Amygdala (tissue), 56 donors: ENCODE measurements at places on chromosomes 2 and 18.

GRCh38 chr2:128774320-128775216 is 455.9 kb upstream of the HS6ST1 start:
- no peak for DNase-seq

DNA sequence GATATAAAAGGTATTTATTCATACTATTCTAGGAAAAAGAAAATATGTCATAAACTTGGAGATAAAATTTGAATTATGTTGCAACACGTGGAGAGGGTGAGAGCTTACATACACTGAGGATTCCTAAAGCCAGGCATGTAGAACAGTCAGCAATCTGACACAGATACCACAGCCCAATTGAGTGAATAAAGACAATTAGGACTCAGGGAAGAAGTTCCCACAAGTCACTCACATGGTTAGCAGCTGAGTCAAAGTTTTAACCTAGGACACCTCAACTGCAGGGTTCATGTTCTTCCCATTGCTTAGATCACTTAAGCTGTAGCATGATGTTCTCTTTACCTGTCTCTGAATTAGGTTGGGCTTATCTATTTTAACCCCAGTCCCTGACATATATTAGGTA is 189.5 kb downstream of the CMPK2 start:
- no peak for DNase-seq

DNA sequence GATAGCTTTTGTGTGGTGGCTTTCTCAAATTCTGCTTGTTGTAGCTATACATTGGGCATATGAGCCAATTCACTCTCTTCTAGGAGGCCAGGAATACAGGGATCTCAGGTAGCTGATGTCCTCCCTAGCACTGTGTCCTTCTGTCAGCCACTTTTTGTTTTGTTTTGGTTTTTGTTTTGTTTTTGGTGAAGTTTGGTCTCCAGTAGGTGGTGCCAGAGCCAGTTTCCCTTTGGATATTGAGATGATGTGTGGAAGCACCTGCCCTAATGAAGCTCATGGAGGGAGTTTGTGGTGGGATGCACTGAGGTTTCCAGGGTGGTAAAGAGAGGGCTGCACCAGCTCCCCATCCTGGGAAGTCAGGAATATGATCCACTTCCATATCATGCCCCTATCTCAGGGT is 100.5 kb upstream of the VWC2L start:
- DNase-seq = no peak

DNA sequence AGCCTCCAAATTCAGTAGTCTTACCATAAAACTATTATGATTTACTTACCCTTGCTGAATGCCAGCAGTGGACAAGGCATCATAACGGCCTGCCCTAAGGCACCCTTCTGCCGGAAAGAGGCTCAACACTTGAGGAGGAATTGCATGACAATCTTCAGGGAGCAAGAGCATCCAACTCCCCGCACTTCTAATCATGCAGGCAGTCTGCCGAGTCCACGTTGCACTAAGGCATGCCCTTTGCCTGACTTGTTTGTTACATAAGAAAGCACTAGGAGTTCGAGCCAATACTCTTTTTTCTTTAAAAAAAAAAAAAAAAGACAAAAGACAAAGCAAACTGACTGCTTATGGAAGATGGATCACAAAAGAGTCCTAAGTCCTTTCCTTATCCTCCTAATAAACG is 17.9 kb upstream of the SPTBN1 start:
- no peak for DNase-seq

- no peak for DNase-seq
Measured at GRCh38 chr18:23137788-23138216, 2.5 kb downstream of the CABLES1 start.

GRCh38 chr2:75698918-75699317 is 11.8 kb downstream of the GCFC2 start:
- no peak for DNase-seq

- no peak for DNase-seq
Measured at GRCh38 chr18:9594823-9595596, 19.3 kb downstream of the PPP4R1 start.

- DNase-seq = no peak
Measured at GRCh38 chr2:119645173-119645855, 33.7 kb upstream of the TMEM177 start.

DNA sequence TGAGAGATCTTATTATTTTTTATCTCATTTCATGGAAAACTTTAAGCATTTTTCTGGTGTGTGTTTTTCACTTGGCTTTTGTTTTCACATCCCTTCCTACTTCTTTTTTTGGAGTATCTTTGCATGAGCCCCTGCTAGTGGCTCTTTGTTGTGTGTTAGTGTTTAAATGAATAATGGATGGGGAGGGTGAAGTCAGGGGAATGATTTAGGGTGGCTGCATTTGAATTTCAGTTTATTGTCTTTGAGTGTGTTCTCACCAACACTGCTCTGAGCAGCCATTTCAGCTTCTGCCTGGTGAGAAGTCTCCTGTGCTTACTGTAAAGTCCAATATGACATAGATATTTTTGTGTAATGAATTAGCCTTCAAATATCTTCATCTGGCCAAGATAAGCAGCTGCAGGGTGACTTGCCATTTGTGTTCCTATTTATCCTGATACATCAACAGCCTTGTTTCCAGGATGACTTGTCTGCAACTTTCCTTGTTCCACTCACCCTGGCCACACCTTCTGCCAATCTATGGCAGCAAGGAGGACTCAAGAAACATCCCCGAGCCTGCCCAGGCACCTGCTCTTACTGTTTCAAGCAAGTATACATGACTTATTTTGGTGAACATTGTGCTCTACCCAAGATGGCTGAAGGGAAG is 182.6 kb downstream of the PDE11A start:
- no peak for DNase-seq

GRCh38 chr2:28619213-28620196 is 123.6 kb downstream of the PLB1 start:
- no peak for DNase-seq

- no peak for DNase-seq
Measured at GRCh38 chr2:156399224-156399949, 36.8 kb upstream of the GPD2 start.

GRCh38 chr2:63736354-63736753 is 105.3 kb upstream of the UGP2 start:
- DNase-seq = no peak

GRCh38 chr18:13725566-13726231 is 659 bp downstream of the FAM210A start:
- no peak for DNase-seq

DNA sequence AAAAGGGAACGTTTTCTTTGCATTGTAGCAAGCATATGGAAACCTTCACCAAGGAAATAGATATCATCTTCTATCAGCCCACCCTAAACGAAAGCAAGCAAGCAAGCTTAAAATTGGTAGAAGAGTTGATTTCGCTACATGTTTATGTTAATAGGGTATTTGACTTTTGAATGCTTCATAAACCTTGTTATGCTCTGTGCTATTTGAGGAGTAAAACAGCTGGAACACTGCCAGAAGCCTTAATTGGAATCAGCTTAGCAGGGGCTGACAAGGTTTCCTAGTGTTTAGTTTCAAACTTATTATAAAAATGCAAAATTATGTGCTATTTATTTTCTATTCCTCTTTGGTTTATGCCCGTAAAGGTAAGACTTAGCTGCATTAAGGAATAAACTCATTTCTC is 70.6 kb upstream of the LINC00305 start:
- no peak for DNase-seq

- no peak for DNase-seq
Measured at GRCh38 chr2:223582001-223582400, 20.2 kb downstream of the SCG2 start.

DNA sequence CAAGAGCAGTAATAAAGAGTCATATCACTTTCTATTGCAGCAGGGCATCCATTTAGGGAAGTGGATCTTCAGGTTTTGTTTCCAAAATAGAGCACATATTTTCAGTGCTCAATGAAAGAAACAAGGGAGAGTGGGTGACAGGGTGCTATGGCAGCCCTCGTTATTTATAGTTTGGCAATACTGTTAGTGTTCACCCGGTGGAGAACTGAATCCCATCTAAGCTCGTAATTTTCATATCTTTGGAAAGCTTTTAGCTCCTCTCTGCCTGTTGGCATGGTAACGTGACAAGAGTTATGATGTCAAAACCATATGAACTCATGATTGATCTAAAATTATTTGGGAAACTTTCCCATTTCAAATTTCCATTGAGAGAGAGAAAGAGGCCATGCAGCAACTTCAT is 331.9 kb downstream of the LRRTM1 start:
- DNase-seq = peak; percentile 9

- DNase-seq = no peak
Measured at GRCh38 chr2:1060987-1061386, 110.3 kb downstream of the SNTG2 start.

DNA sequence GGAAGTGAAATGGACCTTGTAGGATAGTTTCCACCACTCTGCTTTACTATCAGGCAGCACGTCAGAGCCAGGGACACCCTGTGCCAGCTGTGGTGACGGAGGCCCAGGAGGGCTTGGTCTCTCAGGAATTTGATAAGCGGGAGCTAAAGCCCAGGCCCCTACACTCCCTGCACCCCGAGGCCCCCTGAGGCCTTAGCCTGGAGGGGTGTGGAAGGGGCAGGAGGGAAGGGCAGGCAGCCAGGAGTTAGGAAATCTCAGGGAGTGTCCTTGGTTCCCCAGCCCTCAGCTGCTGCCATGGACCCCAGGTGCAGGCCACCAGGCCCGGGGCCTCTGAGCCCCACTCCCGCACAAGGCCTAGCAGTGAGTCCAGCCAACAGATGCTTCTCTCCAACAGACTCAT is 38.2 kb downstream of the PDIA6 start:
- no peak for DNase-seq

DNA sequence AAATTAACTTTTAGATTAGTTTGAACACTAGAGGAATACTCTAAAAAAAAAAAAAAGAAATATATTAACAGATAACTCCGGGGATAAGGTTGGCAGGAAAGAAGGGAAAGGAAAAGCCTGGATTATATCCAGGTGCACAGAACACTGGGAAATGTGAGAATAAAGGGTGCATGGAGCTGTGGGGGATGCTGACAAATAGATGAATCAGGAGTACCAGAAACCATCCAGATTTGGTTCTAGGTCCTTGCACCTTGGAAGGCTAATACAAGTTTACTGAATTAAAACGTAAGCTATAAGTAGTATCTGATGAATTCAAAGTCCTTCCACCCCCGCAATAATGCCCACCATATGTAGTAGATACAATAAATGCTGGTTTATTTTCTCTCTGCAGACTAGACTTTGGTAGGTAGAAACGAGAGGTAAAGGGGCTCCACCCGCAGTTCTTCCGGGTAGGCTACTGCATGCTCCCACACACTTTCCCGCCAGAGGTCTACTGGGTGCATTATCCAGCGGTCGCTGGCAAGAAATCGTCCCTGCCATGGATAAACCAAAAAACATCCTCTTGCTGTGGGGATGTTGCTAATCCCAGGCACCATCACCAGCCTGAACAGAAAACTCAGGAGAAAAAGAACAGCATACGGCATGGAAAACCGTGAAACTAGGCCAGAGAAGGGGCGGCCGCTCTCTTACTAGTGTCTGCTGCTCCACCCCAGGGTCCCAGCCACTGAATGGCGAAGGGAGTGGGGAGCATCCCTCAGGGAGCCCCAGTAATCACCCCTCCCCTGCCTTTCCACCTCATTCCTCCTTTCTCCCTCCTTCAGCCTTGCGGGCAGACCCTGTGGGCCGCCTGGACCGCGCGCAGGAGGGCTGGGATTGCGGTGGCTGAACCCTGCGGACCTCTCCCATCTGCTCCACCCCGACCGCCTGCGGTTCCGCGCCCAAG is 1.5 kb downstream of the CNRIP1 start:
- no peak for DNase-seq

GRCh38 chr18:45207328-45207727 is 407.9 kb upstream of the SLC14A2 start:
- no peak for DNase-seq

- no peak for DNase-seq
Measured at GRCh38 chr2:88933980-88934379, 242.5 kb downstream of the RPIA start.

- DNase-seq = no peak
Measured at GRCh38 chr2:3641841-3642421, 16.1 kb upstream of the ALLC start.

DNA sequence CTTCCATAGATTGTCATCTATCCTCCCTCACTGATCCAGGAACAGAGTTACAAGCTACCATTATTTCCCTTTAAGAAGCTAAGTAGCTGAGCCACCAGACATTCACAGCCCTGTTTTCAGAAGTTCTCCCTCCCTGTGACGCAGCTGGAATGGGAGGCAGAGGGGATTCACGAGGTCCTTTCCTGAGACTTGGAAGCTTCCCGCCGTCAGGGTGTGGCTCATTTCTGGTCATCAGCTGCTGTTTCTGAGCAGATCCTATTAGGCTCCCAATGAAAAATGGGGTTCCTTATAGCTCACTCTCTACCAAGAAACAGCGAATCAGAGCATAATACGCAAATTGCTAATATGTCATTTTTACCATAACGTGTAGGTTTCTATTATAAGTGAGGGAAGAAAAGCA is 559.3 kb upstream of the ID2 start:
- DNase-seq = no peak

GRCh38 chr18:48039769-48040215 is 109.3 kb upstream of the SMAD2 start:
- no peak for DNase-seq

DNA sequence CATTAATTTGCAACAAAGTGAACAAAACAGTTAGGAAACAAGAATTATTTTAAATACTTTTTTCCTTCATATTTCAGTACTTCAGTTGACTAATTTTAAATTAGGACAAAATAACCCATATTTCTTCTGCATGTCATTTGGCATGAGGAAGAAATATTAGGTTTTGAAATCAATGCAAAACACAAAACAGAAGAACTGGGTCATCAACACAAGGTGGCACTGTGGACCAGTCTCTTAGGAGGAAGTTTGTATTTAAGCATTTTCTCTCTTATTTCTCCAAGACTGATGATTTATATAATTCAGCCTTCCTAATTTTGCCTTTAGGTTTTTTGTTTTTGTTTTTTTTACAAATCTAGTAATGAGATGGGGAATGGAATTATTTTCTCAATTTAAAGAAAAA is 352.8 kb upstream of the KCNH7 start:
- no peak for DNase-seq

GRCh38 chr2:4869154-4869553 is 823.0 kb upstream of the SOX11 start:
- DNase-seq = no peak

- no peak for DNase-seq
Measured at GRCh38 chr2:72413716-72414115, 266.1 kb upstream of the CYP26B1 start.

DNA sequence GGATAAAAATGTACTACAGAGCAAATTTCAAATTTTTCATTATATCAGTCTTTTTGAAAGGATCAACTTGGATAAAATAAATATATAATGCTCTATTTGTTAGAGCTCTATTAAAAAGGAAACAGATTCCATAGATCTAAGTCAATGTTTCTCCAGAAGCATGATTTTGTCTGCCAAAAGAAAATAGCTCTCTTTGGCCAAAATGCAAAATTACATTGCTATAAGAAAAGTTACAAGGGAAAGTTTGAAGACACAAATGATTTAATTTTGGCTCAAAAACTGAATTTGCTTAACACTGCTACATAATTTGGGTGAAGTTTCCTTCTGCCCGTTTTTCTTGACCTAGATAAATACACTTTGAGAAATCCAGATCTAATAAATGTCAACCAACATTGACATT is 15.7 kb downstream of the C2orf69 start:
- DNase-seq = no peak
